Epithelial cell of proximal tubule (primary cell): ENCODE measurements at places on chromosomes 12 and 14. TPM values are rescaled to one million over a fixed set of nuclear protein-coding genes. Genes with fewer than 3 reads are reported as not detected.

CLECL1 gene
- not detected in 2 replicates for total RNA-seq

GSG1 gene
- 0.75 and 1.2 TPM in 2 replicates for total RNA-seq

SLC7A7 gene
- 3.5 and 5.6 TPM in 2 replicates for total RNA-seq

SLC17A8 gene
- total RNA-seq, result not detected in 2 replicates

ARF3 gene
- 62.8 and 108 TPM in 2 replicates for total RNA-seq

CYP27B1 gene
- 0.87 and 3.6 TPM in 2 replicates for total RNA-seq

MUCL1 gene
- not detected in 2 replicates for total RNA-seq

OR6C74 gene
- total RNA-seq, result not detected in 2 replicates

KRT71 gene
- total RNA-seq, result not detected in 2 replicates

ERBB3 gene
- 14.3 and 24.2 TPM in 2 replicates for total RNA-seq

DNA sequence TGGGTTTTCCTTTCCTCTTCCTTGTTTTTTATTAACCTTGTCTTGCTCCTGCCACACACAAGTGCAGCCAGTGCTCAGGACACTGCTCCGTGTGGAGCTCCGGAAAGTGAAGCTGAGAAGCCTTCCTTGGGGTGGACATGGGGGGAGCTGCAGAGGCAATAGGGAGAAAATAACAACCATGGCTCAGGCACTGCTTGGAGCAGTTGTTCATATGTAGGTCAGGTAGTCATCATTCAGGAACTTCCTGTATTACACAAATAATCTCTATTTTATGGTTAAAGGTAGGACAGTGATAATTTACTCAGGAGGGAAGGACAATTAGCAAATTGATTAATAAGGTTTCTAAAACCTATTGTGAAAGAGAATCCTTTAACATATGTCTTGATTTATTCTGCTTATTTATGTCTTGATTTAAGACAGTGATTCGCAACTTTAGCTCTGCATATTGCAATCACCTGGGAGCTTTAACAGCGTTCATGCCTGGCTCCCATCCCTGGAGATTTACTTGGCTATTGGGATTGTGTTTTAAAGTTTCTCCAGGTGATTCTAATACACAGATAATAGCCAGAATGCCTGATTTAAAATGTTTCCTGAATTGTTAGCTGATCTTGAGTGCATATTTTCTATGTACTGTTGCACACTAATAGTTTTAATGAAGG lies 92.1 kb downstream of the ETV6 start:
- no peak for DNase-seq

DNA sequence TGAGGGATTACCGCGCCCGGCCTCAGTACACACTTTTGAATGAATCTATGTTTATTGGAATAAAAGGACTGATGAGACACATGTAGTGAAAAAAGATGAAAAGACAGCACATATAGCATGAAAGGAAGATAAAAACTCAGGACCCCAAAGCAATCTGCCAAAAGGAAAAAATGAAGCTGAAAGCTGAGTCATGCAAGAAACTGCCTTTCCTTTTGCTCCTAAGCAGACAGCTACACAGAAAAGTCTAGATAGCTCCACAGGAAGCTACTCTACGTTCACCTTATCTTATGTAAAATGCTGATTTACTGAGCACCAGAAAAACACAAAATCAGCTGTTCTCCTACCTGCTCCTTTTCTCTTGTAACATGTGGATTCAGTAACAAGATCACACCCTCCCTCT lies 128.4 kb downstream of the NTF3 start:
- DNase-seq, result no peak

GRCh38 chr12:114687802-114688201 lies 3.8 kb upstream of the TBX3 start:
- DNase-seq, result no peak

DNA sequence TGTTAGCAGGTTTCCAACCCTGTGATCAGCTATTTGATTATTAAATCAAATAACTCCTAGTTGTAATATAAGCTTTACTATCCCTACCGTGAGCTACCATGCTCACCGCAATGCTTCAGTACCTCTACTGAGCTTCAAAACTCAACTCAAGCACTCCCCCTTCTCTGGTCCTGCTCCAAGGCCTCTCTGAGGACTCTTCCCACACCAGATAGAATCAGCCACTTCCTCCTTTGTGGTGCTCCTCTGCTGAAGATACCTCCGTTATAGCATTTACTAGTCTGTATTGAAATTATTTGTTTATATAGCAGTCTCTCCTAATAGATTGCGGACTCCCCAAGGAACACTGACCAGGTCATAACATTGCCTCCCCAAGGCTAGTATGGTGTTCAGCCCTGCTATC lies 17.5 kb downstream of the AREL1 start:
- DNase-seq, result no peak

- no peak for DNase-seq
These were observed 79.7 kb upstream of the REP15 start for GRCh38 chr12:27616356-27617142.

GRCh38 chr12:108573317-108573716 lies 10.9 kb downstream of the ISCU start:
- no peak for DNase-seq

- DNase-seq, result no peak
These were observed 139.4 kb upstream of the CNTN1 start for GRCh38 chr12:40552868-40553267.

GRCh38 chr12:54683398-54683797 lies 35.2 kb upstream of the DCD start:
- DNase-seq, result no peak

- DNase-seq, result no peak
These were observed 68.0 kb upstream of the HMGA2 start for GRCh38 chr12:65756267-65756666.

GRCh38 chr12:67525617-67525884 lies 123.0 kb upstream of the DYRK2 start:
- no peak for DNase-seq

DNA sequence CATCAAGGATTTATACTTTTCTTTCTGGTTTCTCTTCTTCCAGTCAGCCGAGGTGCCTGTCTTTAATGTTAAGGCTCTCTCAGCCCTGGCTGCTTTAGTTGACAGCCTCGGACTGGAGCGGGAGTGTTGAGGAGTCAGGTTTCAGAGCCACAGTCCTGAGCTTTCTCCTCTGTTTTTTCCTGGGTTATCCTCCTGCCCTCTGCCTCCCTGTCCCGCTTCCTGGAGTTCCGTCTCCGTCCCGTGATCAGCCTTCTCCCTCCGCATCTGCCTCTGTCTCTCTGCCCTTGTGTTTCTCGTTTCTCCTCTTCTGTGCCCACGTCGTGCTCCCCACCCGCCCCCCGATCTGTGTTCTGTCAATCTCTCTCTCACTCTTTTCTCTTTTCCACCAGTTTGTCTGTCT lies 33.0 kb downstream of the IQSEC3 start:
- DNase-seq, result no peak

GRCh38 chr12:84128117-84128991 lies 784.2 kb downstream of the SLC6A15 start:
- no peak for DNase-seq

- DNase-seq, result no peak
These were observed 25.5 kb downstream of the LRTM2 start for GRCh38 chr12:1845886-1846285.

GRCh38 chr14:89017417-89017816 lies 193.0 kb downstream of the TTC8 start:
- no peak for DNase-seq

DNA sequence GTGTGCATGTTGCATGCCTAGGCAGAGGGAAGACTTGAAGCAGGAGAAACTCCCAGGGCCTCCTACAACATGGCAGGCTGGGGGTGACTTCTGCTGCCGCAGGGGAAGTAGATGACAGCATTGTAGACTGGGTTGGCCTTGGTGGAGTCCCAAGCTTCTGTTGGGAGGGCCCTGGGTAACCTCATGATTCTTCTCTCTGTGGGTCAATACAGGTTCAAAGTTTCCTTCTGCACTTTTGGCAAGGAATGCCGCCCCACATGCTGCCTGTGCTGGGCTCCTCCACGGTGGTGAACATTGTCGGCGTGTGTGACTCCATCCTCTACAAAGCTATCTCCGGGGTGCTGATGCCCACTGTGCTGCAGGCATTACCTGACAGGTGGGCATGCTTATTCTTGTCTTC lies 78.4 kb upstream of the RIC8B start:
- no peak for DNase-seq

- no peak for DNase-seq
These were observed 21.2 kb downstream of the MTHFD1 start for GRCh38 chr14:64409126-64409920.

DNA sequence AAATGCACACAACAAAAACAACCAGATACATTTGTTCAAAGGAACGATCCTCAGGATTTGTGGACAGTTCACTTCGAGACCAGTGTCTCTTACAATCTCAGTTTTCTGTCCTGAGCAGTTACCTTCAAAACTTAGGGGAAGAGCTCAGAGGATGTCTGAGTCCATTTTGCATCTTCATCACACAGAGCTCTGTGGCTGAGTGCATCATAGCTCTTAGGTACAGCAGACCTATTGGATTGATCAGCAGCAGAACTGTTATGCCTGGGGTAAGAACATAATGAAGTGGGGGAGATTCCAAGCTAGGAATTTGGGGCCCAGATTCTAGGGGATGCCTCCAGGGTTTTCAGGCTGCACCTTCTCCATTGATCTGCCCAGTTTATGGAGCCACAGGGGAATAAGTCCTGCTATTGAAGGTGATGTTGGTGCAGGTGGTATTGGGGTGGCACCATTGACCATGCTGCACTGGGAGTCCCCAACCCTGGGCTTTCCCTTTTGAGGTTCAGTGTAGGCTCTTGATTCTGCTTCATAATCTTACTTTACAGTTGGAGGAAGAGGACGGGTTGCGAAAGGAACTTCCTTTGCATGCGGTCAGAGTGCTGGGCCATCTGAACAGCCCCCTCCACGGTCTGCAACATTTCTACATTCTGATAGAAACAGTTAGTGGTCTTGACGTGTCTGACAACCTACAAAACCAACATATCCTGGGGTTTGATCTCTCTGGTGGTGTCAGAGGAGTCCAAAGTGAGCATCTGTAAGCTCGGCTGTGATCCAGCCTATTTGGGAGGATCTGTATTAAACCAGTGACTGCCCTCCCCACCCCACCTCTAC lies 112.8 kb downstream of the CHST11 start:
- no peak for DNase-seq

- no peak for DNase-seq
These were observed 239.1 kb downstream of the EGLN3 start for GRCh38 chr14:33711811-33712216.

DNA sequence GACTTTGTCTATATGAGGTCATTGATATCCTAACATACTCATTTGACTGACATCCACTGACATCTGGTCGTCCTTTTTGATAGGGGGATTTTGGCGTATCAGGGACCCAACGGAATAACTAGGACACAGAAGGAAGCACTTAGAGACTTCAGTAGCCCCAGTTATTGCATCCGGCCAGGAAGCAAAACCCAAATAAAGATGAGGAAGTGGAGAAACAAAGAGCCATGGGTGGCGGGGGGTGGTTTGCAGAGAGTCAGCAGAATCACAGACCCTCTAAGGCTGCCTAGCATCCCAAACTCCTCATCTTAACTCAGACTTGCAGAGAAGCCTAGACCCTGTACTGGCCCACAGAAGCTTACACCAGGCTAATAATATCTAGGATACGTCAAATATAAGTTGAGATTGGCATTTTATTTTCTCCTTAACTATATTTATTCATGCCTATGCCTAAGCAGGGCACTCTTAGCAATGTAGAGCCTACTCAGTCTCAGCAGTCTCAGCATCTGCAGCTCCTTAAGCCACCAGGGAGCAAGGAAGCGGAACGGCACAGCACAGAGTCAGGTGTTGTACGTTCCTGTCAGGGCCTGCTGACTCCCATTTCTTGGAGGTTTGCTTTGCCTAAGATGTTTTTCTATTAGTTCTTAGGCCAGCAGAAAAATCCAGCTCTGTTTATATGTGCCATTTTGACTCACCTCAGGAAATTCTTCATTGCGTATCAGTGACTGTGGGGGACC lies 45.1 kb downstream of the KCNA1 start:
- DNase-seq, result no peak

DNA sequence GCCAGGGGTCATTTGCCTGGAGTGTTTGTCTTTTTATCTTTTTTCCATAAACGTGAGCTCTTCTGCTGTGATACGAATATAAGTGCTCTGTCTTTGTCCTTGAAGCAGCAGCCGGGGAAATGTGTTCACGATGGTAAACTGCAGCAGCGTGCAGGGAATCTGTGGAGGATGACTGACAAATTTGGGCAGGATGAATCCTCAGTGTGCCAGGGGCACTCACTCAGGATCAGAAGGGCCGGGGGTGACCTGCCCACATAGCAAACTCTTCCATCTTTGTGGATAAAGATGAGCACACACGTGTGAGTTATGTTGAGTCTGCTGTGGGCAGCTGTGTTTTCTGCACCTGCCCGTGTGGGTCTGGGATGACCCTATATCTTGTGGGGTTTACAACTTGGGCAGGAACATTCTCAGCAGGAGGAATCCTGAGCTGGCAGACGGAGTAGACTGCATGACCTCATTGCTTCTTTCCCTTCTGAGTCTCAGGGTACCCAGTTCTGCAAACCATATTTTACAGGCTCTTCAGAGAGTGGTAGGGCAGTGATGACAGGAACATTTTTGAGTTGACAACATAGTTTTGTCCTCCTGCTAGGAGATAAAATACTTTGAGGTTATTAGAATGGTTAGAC lies 711 bp downstream of the ANO4 start:
- no peak for DNase-seq

- DNase-seq, result no peak
These were observed 108.0 kb downstream of the FIGNL2 start for GRCh38 chr12:51740536-51740935.

DNA sequence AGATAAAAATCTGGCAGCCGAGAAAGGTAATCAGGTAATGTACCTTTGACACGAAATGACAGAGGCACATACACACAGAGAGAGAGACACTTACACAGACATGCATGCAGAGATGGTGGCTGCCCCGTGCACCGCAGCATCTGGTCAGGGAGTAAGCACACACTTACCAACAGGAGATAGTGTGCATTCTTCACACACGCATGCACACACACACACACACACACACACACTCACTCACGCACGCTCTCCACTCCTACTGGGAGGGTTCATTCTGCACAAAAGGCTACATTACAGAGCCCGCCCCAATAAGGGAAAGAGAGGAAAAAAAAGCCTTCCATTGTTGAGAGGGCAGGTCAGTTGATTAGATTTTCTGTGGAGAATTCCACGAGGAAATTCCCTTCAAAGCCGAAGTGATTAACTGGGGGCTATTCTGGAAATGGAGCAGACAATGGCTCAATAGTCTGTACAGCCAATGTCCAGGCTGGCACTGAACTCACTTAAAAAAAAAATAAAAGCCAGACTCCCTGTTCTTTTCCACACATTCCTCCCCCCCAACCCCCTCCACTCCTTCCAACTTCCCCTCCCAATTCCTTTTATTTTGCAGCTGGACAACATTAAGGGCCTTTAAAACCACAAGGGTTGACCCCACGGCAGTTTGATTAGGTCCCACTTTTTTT lies 1.4 kb upstream of the SOX5 start:
- DNase-seq, result no peak

DNA sequence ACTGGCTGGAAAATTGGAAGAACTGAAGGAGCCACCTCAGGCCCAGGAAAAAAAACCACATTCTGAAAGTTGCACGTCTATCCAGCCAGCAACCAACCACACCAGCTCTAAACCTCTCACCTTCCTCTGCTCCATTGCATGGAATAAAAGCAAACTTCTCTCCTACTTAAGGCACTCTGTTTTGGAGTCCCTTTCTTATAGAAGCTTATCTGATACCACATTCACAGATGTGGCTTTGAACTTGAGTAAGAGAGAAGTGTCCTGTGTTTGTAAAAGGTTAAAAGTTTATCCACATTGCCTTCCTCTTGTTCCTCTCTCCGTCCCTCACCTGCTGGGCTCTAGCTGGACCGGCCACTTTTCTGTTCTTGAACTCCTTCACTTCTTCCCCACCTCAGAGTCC lies 99.6 kb upstream of the PLXNC1 start:
- no peak for DNase-seq
